ENCODE measurements at places on chromosomes 6 and 20.
A peak's percentile ranks its signal among the peaks of the same experiment; 100 is the strongest.

GRCh38 chr20:37991157-37991866 is 41.9 kb downstream of the TTI1 start:
- no peak for DNase-seq

- DNase-seq, result no peak
These were observed 30.6 kb upstream of the PHACTR2 start for GRCh38 chr6:143647191-143647590.

- peak; percentile 93 for DNase-seq
These were observed 25.0 kb upstream of the ABT1 start for GRCh38 chr6:26571592-26572296.

DNA sequence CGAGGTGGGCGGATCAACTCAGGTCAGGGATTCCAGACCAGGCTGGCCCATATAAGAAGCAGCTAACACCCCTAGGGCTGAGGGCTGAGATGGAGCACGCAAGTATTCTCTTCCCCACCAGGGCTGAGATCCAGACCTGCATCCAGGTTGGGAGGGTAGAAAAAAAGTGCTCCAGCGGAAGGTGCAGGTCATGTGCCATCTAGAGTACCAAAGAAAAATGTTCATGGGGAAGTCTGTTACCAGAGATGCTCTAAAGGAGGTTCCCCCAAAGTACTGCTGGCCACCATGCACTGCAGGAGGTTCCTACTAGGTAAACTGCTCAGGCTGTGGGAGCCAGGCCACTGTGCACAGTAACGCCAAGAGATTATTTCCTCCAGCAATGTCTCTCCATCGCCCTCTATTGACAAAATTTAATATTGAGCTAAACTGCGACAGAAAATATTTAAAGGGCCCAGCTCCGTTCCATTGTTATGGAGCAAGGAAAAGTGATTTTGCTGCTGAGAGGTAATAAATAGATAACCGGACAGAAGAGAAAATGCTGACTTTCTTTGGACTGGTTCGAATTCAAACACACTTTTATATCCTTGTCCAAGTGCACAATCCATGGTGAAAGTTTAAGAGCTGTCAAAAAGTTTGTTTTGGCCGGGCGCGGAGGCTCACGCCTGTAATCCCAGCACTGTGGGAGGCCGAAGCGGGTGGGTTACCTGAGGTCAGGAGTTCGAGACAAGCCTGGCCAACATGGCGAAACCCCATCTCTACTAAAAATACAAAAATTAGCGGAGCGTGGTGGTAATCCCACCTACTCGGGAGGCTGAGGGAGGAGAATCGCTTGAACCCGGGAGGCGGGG is 159.9 kb downstream of the OR2B2 start:
- peak; percentile 88 for DNase-seq

DNA sequence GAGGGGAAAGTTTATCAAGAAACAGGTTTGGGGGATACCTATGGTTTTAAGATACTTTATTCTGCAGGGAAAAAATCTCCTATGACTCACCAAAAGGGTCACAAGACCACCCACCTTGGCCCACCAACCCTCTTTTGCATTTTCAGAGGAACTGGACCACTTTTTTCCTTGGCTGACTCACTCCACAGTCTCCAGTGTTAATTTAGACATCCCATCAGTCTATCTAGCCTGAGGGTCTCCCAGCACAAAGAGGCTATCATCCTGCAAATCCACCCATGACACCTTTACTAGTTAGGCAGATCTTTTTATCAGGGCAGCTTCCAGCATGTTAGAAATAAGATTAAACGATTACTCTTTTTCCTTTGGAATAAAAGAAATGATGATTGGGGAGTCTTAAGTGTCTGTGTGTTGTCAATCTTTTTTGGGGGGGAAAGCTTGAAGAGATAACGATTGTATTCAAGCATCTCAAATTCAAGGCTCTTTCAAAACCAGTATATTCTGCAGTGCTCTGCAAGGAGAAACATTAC is 138.1 kb upstream of the RIN2 start:
- no peak for DNase-seq

GRCh38 chr6:107714104-107714503 is 110.0 kb downstream of the SCML4 start:
- DNase-seq, result no peak

GRCh38 chr6:97305414-97306066 is 22.5 kb upstream of the MMS22L start:
- DNase-seq, result no peak

DNA sequence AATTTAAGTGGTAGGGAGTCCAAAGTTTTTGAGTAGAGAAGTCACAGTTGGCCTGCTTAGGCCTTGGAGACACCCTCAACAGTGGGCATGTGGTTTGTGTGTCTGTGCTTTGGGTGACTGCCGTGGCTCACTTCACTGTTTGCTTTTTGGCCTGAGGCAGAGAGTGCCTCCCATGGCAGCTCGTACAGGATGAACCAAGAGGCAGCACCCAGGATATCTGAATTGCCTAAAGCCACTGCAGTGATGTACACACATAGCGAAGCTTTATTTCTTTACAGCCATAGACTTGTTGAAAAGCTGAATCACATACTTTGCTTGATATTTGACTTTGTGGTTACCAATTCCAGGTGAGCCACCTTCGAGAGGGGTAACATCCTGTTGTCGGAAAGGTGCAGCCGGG is 21.6 kb downstream of the RREB1 start:
- no peak for DNase-seq

DNA sequence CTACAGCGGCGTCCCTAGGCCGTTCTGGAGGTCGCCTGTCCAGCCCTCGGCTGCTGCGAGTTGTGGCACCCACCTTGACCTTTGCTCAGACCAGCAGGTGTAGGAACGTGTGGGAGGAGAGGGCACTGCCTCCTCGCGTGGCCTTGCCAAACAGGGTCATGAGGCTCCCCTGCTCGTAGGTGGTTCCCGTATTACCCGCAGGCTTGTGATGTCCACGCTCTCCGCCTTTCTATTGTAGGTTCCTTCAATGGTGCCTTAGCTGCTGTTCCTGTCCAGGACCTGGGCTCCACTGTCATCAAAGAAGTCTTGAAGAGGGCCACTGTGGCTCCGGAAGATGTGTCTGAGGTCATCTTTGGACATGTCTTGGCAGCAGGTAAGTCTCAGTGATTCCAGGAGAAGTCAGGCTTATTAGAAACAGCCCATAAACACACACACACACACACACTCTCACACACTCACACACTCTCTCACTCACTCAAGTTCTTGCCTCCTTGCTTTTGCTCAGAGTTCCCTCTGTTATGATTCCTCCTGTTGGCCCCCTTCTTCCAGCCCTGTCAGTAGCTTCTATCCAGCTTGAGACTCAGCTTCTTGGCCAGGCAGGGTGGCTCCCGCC is 942 bp downstream of the ACAT2 start:
- peak; percentile 38 for DNase-seq

- DNase-seq, result no peak
These were observed 15.7 kb downstream of the HS3ST5 start for GRCh38 chr6:114327074-114327473.

DNA sequence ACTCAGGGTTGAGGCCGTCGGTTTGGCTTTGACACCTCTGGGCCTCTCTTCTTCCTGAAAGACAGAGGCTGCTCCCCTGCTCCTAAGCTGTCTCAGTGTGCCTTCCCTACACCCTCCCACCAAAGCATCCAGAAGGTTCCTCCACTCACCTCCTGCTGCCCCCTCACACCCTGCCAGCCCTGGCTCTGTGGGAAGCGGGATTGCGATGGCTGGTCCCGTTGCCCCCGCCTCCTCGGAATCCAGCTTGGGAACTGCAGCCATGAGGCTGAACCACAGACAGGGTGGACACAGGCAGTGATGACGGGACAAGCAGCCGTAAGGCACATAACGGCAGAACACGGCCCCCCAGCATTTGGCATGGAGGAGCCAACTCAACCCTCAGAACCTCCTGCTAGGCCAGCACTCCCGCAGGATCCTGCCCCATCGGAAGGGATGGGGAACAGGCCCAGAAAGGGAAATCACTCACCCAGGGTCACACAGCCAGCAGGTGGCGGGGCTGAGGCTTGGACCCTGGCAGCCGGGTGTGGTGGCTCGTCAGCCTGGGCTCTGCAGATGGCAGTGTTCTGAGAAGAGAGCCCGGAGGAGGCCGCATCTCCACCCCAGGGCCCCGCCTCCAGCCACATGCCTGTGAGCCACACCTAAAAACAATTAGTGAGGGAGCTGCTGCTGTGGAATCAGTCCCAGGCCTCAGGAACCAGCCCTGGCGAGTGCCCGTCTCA is 139.6 kb downstream of the PHACTR3 start:
- DNase-seq, result peak; percentile 37

DNA sequence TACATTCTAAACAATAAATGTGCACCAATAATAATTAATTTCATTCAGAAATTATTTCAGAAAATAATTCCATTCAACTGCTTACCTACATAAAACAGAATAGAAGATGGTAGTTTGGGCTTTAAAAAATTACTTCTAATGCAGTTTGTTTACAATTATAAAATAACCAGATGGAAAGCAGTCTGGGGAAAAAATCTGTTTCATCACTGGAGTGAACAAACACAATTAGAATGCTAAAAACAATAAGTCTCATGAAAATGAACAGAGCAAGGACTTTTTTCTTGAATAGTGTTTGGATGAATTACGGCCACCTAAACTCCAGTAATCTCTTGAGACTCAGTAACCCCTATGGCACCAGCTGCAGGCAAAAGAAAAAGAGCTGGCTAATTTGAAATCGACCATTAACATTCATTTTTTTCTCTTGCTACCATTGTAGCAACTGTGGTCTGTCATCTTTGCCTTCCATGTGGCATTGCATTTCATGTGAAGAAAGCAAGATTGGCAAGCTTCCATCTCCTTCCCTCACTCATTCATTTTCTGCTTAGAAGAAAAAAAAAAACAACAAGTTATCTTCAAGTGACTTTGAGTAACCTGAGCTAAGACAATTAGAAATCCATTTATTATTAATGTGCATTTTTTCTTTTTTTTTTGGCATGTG is 88.4 kb upstream of the CEP85L start:
- DNase-seq, result no peak

DNA sequence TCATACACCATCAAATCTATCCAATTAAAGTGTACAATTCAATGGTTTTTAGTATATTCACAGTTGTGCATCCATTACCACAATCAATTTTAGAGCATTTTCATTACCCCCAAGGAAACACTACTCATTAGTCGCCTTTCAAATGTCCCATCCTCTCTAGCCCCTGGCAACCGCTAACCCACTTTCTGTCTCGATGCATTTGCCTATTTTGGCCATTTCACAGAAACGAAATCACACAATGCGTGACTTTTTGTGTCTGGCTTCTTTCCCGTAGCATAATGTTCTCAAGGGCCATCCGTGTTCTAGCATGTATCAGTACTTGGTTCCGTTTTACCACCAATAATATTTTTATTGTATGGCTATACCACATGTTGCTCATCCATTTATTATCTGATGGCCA is 51.7 kb downstream of the PPP1R3G start:
- no peak for DNase-seq

- DNase-seq, result no peak
These were observed 59.6 kb upstream of the HFE start for GRCh38 chr6:26027491-26028211.

- DNase-seq, result peak; percentile 36
These were observed 318.9 kb upstream of the PLCB4 start for GRCh38 chr20:8749986-8750385.

GRCh38 chr20:57106692-57107091 is 159.7 kb downstream of the BMP7 start:
- no peak for DNase-seq

GRCh38 chr6:146260886-146261285 is 232.0 kb downstream of the GRM1 start:
- DNase-seq, result no peak

DNA sequence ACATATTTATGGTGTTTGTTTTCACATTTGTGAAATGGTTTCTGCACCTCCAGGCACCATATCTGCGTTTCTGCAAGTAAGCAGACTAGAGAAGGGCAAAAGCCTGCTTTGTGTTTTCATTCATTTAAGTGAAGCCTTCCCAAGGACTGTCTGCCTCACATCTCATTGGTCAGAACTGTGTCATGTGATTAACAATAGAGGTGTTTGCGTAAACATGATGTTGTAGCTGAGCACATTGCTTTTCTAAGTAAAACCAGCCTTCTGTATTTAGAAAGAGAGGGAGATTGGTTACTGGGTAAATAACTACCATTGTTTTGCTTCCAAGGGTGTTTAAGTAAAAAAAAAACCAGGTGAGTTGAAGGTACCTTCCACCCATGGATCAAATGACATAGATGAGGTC is 39.7 kb downstream of the SH3BGRL2 start:
- no peak for DNase-seq

DNA sequence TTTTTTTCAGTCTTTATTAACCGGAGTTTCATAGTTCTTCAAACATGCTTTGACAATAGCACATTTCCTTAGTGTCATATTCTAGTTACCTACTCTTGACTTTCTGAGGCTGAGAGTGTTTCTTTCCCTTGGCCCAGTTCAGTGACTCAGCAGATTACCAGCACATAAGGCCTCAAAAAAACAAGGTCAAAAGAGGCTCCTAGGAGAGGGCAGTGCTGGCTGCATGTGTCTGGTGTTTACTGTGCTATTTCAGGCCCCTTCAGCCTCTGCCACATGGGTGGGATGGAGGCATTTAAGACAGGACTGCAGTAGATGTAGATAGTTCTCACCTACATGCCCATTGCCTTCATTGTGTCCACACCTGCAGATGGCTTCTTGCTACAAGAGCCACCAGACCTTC is 198.2 kb upstream of the SSTR4 start:
- no peak for DNase-seq

- no peak for DNase-seq
These were observed 697.2 kb upstream of the CITED2 start for GRCh38 chr6:140071601-140072062.

DNA sequence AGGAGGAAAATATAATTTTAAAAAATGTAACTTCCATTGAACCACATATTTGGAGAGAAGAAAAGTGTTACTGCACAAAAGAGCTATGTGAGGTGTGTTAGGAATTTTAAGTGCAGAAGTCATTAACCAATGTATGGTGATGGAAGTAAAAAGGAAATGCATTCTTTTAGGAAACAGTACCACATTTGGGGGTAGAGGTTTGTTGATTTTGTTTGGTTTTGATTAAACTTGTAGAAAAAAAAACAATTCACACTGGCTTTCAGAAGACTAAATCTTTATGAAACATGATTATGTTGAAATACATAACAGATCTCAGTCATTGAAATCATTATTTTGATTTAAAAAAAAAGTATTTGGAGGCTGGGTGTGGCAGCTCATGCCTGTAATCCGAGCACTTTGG is 1287.0 kb upstream of the GJE1 start:
- no peak for DNase-seq

GRCh38 chr6:156657296-156657695 is 119.9 kb upstream of the ARID1B start:
- DNase-seq, result no peak

DNA sequence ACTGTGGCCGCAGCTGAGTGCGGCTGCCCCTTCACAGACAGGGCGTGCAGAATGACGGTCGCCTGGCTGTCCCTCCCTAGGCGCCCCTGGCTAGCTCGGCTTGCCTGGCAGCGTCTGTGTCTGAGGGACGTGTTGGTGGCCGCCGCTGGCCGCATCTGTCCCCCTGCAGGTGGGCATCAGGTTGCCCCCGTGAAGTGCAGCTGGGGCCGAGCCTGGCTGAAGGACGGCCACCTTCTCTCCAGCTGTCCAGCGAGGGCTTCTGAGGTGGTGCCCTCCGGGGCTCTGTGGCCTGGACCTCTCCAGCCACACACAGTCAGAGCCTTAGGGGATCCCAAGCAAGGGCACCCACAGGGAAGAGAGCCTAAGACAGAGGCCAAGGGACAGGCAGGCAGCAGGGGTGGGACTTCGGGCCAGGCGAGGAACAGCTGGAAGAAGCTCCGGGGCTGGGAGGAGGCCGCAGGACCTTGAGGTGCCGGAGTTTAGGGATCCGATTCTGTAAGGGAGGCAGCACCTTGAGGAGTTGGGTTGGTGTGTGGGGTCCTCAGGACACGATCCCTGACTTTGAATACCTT is 89.0 kb upstream of the EPB41L1 start:
- DNase-seq, result no peak
